ENCODE measurements at places on chromosomes 5 and 9.

DNA sequence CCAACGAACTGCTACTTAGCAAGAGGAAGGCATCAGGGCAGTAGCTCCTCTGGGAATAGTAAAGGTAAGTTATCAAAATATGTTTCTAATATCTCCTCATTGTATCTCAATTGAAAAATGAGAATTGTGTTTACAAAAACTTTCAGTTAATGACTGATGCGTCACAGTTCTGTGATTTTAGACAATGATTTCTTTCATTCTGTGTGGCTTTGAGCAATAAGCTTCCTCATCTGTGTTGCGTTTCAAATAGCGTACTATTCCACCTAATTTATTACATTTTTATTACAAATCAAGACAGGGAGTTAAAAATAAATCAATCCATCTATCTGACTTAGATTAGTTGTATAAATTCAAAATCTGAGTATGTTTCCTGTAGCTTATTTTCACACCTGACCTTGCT is 145.0 kb downstream of the CAAP1 start:
- DNase-seq = no peak

- no peak for DNase-seq
Measured at GRCh38 chr5:61349935-61350334, 17.9 kb downstream of the ZSWIM6 start.

GRCh38 chr5:112161392-112161748 is 257.7 kb downstream of the EPB41L4A start:
- DNase-seq = no peak

DNA sequence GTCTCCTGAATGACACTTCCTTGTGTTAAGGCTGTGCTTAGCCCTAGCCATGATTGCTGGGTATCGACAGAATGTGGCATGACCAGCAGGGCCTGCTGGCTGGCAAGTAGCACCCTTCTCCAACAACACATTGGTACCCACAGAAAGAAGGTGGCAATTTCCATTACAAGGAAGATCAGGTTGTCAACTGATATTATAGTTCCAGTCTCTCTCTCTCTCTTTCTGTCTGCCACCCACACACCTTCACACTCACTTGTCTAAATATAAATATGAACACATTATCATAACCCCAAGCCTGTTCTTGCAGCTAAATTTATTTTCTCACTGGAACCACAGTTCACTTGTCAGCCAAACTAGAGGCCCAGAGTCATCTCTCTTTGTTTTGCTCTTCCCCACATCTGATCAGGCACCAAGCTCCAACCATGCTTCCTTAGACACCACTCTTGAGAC is 408.1 kb upstream of the PIK3R1 start:
- DNase-seq = no peak

- no peak for DNase-seq
Measured at GRCh38 chr5:23457780-23458179, 49.6 kb upstream of the PRDM9 start.

GRCh38 chr5:35162848-35163709 is 67.2 kb downstream of the PRLR start:
- DNase-seq = no peak

- DNase-seq = no peak
Measured at GRCh38 chr5:170211575-170212334, 21.0 kb upstream of the C5orf58 start.

DNA sequence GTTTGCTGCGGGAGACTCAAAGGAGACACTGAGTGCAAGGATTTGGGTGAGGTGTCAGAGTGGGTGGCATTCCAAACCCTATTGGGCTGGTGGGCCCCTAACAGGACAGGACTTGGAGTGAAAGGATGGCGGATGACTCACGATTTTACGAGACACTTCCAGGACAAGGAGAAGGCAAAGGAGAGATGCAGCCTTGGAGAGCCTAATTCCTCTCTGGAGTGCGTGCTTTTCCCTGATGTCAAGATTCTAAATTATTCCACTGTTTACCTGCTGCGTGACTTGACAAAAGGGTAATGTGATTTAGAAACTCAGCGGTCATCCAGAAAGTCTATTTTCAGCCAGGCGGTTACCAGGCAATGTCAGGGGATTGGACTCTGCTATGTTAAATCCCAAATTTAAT is 41.6 kb upstream of the CD180 start:
- DNase-seq = no peak

DNA sequence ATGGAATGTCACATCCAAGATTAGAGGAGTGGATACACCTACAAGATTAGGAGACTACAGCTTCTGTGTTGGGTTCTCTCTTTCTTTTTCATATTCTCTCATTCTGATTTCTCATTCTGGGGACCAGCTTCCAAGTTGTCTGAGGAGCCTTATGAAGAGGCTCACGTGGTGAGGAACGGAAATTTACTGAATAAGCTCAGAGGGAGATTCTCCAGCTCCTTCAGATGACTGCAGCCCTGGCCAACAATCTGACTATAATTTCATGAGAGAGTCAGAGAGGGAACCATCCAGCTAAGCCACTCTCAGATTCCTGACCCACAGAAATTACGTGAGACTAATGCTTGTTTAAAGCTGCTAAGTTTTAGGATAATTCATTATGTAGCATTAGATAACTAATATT is 27.1 kb upstream of the TENT2 start:
- no peak for DNase-seq

DNA sequence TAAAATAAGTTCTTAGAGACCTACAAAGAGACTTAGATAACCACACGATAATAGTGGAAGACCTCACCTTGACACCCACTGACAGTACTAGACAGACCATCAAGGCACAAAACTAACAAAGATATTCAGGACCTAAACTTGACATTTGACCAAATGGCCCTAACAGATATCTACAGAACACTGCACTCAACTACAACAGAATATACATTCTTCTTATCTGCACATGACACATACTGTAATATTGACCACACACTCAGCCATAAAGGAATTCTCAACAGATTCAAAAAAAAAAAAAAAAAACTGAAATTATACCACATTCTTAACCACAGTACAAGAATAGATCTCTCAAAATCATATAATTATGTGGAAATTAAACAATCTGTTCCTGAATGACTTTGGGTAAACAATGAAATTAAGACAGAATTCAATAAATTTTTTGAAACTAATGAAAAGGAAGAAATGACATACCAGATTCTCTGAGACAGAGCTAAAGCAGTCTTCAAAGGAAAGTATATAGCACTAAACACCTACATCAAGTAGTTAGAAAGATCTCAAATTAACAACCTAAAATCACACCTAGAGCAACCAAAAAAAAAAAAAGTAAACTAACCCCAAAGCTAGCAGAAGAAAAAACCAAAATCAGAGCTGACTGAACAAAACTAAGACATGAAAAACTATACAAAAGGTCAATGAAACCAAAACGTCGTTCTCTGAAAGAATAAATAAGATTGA is 362.3 kb upstream of the POU5F2 start:
- no peak for DNase-seq

- no peak for DNase-seq
Measured at GRCh38 chr5:178332210-178332641, 99.6 kb upstream of the PHYKPL start.

- DNase-seq = no peak
Measured at GRCh38 chr5:148684528-148684927, 30.2 kb upstream of the HTR4 start.

DNA sequence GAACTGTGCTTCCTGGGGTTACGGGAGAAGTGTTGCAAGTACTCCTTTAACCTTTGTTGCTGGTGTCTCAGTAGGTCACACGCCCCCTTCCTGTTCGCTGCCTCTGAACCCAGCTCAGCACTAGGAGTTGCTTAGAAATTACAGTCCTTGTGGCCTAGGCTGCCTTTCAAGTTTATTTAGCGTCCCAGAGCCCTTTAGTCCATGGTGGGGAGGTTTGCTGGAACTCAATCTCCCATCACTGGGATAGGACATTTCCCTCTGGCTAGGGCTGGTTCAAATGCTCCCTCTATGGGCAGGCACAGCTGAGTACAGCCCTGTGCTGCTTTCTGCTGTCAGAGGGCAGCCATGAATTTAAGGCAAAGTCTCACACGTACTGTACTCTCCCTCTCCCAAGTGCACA is 4.7 kb downstream of the IFNA8 start:
- DNase-seq = peak; percentile 31

- peak; percentile 16 for DNase-seq
Measured at GRCh38 chr5:173201636-173202265, 33.3 kb downstream of the NKX2-5 start.

GRCh38 chr5:161093100-161093499 is 241.1 kb upstream of the ATP10B start:
- no peak for DNase-seq

GRCh38 chr5:160251406-160252155 is 22.3 kb downstream of the FABP6 start:
- DNase-seq = no peak

- DNase-seq = no peak
Measured at GRCh38 chr5:90093751-90094485, 315.6 kb downstream of the CETN3 start.

Data from activated CD4-positive, alpha-beta T cell treated with anti-CD3 and anti-CD28 coated beads for 36 hours (primary cell).